Right ventricle myocardium inferior (tissue), 1 donor: ENCODE measurements at places on chromosomes 1 and 21. TPM values are rescaled to one million over a fixed set of nuclear protein-coding genes. Genes with fewer than 3 reads are reported as not detected.

GRCh38 chr1:183070923-183071618 is 47.9 kb downstream of the LAMC1 start:
- DNase-seq: no peak

DNA sequence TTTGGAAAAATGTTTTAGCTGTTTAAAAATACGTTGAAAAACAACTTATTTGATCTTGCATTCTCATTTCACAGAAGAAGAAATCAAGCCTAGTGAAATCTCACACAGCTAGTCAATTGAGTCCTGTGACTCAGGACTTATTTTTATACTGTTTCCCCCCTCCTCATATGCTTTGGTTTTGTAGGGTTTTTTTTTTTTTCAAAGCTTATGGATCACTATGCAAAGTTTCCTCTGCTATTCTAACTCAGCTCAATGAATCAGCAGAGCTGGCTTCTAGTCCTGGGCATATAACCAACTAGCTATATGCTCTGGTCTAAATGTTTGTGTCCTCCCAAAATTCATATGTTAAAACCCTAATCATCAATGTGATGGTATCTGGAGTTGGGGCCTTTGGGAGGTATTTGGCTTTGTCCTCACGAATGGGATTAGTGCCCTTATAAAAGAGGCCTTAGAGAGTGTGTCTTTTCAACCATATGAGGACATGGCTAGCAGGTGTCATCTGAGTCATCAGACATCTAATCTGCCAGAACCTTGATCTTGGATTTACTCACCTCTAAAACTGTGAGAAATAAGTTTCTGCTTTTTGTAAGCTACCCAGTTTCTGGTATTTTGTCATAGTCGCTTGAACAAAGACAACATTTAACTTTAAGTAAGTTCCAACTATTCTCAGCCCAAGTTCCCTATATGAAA is 317.2 kb upstream of the C1orf87 start:
- DNase-seq: no peak

DNA sequence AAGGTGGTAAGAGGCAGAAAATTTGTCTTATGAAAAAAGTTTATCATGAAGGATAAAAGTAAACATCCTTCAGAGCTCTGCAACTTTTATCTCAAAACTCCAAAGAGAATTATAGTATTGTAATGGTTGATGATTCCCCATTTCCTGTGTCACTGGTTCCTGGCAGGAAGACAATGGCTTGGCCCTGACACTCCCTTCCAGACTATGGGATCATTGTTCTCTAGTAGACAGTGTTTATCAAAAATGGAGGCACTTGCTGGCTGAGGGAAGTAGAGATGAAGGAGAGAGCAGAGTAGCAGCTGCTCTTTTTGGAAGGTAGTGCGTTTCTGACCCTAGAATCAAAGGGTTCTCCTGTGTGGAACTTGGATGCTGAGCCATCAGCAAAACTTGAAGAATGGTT is 145.9 kb upstream of the ATP1B1 start:
- no peak for DNase-seq

The CNKSR1 gene
- total RNA-seq: 1.8 TPM

The OPRD1 gene
- total RNA-seq: not detected

The ADIPOR1 gene
- 85.8 TPM for total RNA-seq

The TLCD4 gene
- total RNA-seq: 53.6 TPM
